ENCODE measurements at places on chromosomes 2 and 18.

GRCh38 chr18:35240664-35241447 is at the start of gene ZNF397:
Gene ZNF397 (plus strand): TSS chr18:35241034. CDS start chr18:35242471, 1,437 bp downstream.
- peak; percentile 97 for DNase-seq

DNA sequence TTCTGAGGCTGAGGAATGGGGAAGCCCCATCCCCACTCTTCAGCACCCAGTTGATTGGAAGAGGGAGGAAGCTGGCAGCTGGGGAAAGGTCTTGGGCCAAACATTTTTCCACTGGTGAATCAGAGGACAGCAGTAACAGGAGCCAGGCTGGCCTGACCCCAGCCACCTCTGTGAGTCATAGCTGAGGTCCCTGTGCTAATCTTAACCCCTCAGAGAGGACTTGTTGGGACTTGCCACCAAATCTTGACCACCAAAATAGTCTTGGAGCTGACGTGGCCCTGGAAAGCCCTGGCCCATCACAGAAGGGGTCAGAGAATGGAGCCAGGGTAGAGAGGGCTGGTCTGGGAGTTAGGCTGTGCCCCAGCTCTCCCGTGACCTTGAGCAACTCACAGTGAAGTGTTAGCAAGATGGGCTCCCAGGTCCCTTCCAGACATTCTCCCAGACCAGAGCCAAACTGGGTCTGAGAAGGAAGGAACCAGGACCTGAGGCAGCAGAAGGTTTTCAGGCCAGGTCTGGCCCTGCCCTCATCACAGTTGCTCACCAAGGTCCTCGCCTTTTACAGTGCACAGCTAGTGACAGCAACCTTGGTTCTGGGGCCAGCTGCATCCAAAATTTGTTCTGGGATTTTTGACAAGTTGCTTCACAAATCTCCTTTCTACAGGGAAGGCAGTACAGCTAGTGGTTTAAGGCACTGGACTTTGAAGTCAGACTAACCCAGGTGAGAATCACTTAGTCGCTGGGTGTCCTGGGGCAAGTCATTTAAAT is 266.6 kb downstream of the CYP26B1 start:
- no peak for DNase-seq

- no peak for DNase-seq
Measured at GRCh38 chr18:54250846-54251261, 18.5 kb upstream of the POLI start.

DNA sequence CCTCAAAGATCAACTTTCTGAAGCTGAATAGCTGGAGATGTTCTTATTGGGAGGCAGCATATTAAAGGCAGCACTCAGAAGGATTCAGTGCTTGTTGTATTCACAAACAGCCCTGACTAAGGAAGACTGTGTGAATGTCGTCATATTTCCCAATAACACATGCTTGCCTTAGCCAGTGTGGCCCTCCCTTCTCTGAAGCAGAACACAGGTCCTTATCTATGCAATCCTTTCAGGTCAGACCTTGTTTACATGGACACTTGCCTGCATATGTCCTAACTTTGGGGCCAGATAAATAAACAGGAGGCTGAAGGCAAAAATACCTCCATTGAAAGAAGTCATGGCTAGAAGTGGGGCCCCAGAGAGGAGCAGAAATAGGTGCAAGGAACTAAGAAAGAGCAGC is 97.2 kb downstream of the SLC4A3 start:
- DNase-seq: no peak

DNA sequence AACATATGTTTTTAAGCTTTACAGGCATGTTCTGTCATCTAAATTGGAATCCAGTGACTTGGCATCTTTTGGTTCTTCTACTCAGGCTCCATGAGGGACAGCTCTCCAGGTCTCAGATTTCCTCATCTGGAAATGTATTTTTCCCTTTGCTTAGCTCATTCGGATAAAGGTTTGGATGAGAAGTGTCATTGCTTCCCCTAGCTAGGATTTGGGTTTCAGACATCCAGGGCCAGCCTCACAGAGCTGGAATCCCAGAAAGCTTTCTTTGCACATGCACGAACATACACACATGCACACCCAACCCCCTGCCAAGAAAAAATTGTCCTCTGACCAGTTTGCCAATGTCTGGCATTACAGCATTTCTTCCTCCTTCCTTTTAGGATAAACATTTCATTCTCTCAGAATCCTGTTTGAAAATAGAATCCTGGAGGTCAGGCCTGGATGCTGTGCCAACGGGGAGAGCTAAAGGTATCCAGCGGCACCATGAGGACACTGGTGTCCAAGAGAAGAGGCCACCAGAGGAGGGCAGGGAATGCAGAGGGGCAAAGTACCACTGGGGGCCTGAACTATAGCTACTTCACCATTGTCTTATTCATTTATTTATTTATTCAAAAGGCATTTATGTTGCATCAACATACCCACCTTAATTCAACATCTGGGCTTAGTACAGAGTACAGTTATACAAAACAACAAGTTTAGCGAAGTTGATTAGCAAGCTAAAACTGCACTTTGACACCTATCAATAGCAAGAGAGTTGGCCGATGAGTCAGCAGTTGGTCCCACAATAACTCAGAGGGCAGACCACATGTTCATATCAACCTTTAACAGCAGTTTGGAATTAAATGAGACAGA is 97.9 kb upstream of the ATL2 start:
- DNase-seq: no peak

Measured in RKO (cell line).